ENCODE measurements at places on chromosomes 4 and X.
A peak's percentile ranks its signal among the peaks of the same experiment; 100 is the strongest.

GRCh38 chrX:40831750-40832149 lies 96.4 kb upstream of the MED14 start:
- no peak for DNase-seq

- DNase-seq = no peak
Observed at GRCh38 chrX:43718956-43719355, 62.9 kb downstream of the MAOA start.

DNA sequence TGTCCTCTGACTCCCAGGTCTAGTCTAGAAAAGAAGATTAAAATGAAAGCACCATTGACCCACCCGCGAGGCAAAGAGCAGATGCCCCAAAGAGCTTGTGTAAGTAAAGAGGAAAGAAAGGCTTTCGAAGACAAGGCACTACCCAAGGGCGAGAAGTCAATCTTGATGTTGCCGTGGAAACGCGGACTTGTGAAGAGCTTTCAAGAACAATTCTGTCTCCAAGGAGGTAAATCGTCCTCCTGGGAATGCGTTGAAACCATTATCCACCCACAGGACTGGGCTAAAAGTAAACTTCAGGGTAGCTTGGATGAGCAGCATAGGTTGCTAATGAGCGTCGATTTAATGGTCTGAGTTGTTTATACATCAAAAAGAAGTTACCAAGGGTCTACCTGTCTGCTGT lies 189.3 kb downstream of the DHRSX start:
- DNase-seq = no peak

DNA sequence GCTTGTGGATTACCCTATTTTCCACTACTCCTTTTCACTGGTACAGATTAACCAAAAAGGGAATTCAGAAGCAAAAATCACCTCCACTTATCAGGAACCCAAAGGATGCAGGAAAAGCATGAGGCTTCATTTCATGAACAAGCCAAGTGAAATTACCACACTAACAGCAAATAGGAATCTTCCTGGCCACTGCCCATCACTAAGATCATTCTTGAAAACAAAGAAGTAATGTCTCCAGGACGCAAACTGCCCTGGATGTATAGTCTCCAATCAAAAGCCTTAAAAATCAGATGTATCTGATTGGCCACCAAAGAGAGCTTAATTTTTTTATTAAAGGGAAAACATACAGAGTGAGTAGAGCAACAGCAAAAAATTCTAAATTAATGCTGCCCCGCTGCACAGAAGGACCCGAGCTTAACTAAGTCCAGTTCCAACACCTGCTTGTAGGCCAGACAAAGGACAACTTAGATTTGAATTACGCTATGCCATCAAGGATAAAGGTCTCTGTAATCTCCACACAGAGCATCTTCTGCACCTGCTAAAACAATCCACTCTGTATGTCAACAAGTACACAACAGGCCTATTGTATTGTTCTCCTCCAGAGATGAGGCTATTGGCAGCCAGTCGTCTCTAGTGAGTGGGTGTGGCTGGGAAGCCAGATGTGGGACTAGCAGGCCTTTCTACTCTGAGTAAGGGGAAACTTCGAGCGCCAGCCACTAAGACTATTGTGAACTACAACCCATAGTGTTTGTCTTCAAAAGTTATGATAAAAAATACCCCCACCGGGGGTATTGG lies 12.4 kb downstream of the ZDHHC9 start:
- DNase-seq = no peak

DNA sequence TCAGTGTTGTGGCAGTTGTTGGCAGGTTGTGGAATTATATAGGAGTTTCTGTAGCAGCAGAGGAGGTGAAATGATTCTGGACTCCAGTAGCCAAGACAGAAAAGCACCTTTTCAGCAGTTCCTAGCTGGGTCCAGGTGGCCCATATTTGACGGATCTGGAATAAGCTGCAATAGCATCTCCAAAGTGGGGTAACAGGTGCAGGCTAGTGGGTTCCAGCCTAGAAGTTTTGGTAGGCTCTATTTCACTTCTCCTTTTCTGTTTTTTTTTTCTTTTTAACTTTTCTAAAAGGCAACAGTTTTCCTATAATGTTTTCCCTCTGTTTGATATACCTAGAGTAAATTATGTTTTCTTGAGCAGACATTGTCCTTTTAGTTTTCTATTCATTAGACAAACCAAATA lies 392.5 kb downstream of the C4orf33 start:
- DNase-seq = no peak

GRCh38 chr4:86307432-86307831 lies 52.4 kb downstream of the MAPK10 start:
- no peak for DNase-seq

DNA sequence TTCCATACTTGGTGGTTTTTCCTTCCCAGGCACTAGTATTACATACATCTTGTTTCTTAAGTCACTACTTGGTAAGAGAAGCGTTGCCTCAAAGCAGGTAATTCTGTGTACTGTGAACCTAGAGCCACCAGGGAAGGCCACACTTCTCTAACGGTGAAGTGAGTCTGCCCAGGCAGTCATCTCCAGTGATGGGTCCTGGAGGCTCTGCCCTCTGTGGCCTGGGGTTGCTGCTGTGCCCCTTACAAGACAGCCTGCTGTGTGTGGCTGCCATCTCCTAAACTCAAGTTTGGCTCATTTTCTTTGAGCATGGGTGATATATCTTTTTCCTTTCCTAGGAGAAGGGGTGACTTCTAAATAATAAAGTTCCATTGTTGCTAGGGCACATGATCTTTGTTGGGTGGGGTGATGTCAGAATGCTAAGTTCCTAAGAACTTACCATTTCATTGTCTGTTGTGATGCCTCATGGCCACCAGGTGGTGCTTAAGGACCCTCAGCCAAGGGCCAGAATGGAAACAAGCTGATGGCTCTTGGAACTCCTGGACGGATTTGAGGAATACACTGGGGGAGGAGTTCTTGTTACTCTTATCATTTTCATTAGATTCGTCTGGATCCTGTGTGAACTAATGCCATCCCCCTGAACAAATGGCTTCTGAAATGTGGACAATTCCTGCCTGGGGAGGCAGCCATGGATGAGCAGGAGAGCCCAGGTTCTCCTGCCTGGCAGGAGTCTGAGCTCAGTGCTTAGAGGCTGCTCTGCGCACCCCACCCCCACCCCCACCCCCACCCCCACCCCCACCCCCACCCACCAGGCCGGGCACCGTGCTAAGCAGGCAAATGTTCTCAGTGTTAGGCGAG lies 41.1 kb upstream of the WDR1 start:
- DNase-seq = peak; percentile 8

Measured in activated T-helper 9 cell treated with anti-CD3 and anti-CD28 coated beads, Interleukin-2, amount 50 U/mL, for 16 hours (primary cell).